ENCODE measurements at places on chromosomes 4 and X.
A peak's percentile ranks its signal among the peaks of the same experiment; 100 is the strongest.

DNA sequence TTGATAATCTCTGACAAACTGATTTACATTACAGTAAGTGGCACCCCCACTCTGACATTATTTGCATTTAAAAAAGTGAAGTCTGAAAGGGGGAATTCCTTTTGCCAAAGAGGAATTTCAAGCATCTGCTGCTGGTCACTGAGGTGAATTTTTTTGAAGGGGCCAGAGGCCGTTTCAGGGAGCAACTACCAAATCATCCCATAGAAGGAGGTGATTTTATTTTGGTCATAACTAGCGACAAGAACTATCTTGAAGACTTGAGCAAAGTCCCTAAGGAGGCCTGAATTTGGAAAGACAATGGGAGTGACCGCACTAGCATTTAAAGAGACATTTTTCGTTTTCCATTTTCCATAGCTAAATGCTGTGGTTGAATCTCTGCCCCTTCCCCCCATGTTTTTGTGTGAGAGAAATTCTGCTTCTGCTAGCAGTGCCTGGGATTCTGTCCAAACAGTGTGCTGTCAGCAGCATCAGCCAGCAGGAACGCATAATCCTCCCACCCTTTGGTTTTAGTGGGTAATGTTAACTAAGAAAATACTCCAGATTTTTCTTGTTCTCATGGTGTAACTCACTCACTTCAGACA is 110.1 kb upstream of the MED14 start:
- DNase-seq: no peak

DNA sequence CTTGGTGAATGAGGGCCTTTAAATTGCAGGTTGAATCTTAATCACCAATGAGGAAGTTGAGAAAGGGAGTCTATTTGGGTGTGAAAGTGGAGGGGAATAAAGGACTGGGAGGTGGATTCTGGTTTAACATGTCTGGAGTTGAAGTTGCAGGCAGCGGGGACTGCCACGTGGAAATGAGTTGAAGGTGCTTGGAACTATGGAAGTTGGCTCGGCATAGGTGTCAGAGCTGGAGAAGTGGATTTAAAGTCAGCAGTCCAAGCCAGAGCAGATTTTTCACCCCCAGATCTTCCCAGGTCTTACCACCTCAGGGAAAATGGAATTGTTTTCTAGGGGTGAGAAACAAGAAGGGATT is 44.9 kb downstream of the TIGD4 start:
- DNase-seq: no peak

DNA sequence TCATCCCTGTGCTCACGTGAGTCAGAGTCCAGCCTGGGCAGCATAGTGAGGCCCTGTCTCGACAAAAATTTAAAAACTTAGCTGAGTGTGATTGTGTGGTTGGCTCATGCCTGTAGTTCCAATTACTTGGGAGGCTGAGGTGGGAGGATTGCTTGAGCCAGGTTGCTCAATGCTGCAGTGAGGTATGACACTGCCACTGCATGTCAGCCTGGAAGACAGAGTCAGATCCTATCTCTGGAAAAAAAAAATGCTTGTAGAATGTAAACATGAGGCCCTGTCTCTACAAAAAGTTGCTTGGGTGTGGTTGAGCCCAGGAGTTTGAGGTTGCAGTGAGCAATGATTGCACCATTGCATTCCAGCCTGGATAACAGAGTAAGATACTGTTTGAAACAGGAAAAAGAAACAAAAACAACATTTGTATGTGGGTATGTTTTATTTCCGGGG is 11.3 kb upstream of the YTHDC1 start:
- no peak for DNase-seq

DNA sequence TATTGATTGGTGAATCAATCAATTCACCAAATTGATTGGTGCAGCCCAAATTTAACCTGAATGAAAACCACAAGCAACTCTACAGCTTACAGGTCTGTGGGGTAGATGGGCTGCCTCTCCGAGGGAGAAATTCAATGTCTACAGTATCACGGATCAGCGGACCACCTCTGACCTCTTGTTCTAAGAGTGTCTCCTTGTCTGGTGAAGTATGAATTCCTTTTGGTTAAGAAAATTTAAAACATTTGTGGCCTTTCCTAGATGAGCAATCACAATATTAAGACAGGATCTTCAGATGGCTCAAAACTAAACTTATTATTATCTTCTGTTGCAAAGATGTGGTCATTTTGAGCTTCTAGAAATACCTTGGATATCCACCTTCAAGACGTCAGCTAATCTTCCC is 153.3 kb downstream of the IL15 start:
- no peak for DNase-seq

DNA sequence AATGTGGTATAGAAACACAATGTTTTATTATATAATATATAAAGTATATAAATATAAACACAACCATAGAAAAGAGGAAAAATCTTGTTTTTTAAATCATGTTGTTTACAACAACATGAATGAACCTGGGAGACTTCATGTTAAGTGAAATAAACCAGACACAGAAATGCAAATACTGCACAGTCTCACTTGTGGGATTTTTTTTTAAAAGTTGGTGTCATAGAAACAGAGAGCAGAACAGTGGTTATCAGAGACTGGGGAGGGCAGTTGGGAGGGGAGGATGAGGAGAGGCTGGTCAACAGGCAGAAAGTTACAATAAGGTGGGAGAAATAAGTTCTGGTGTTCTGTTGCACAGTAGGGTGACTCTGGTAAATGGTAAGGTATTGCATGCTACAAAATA is 57.1 kb downstream of the FREM3 start:
- no peak for DNase-seq

DNA sequence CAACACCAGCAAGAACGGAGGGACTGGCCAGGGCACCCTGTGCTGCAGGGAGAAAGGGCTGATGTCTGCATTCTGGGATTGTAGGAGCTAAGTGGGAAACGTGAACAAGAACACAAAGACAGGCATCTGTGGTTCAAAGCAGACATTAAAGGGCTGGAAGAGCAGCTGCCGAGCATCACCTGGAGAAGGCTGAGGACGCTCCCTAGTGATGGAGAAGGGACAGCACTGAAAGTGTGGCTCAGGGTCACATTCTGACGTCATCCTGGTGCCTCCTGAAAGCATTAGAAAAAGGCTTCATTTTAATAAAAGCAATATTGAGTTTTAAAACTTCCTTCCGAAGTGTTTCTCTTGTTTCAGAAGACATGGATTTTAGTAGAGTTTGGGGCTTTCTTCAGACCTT is 62.3 kb downstream of the CLDN22 start:
- DNase-seq: no peak

- no peak for DNase-seq
These were observed 585.0 kb downstream of the STPG2 start for GRCh38 chr4:97558204-97558778.

DNA sequence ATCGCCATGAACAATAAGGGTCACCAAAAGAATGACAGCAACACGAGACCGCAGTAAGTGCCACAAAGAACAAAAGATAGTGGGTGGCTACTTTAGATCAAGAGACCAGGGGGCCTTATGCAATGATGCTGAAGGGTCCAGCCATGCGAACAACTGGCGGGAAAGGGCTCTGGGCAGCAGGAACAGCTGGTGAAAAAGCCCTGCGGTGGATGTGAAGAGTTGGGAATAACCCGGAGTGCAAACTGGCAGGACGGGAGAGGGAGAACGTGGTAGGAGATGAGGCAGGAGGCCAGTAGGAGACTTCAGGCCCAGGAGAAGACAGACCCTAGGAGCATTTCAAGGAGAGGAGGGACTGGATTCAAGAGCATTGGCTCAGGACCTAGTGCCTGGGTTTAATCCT is 120.2 kb downstream of the AFAP1 start:
- DNase-seq: no peak

DNA sequence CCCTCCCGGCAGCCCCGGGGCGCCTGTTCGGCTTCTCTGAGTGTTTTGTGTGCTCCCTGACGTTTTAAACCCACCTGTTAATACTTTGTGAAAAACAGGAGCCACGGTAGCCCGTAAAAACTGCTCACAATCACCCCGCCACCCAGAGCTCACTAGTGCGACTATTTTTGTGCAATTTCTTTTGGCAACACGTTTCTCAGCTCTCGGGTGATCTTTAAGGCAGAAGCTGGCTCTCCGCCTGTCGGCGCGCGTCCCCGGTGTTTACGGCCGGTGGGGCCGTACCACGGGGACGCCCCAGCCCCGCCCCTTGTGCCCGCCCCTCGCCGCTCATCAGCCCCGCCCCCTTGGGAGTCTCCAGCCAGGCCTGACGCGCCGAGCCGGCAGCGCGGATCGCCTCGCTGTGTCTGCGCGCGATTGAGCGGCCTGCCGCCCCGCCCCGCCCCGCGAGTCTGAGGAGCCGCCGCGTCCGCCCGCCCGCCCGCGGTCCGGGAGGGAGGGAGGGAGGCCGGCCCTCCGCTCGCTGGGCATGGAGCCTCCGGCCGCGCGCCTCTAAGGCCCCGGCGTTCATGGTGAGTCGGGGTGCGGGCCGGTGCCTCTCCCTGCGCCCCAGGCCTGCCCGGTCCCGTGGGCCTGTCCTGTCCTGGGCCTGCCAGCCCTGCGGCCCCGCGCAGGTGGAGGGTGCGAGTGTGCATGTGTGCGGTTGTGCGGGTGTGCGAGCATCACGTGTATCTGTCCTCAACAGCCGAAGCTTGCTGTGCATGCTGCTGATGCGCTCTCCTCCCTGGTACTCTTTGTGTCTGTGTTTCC is 56.2 kb upstream of the TADA2B start:
- peak; percentile 92 for DNase-seq

- DNase-seq: no peak
These were observed 27.1 kb upstream of the HOPX start for GRCh38 chr4:56708146-56708545.

DNA sequence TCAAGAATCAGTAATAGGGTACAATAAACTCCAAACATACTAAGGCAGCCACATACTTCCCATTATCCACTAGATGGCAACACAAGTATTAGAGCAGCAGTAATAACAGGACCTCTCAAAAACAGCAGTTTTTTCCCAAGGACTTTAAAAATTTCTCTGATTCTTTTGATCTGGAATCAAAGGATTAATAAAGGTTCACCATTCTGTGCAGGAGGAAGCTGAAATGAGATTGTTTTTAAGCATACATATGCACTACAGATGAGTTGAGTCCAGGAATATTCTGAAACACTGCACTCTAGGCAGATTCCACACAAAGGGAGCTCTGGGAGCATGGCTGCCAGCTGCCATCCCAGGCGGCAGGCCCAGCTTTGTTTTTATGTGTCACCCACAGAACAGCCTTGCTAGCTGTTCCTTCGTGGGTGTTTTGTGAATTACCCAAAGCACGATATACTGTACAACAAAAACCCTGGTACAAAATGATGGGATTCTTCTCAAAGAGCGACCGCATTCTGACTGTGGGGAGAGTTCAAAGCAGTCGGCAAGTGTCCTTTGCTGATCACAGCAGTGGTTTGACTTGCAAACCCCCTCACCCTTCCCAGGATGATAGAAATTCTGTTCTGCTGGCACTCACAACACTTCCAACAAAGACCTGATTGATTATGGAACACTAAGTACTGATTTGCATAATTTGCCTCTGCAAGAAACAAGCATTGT is 61.0 kb downstream of the STX18 start:
- no peak for DNase-seq

GRCh38 chr4:5387457-5387856 is 320.9 kb downstream of the EVC2 start:
- DNase-seq: no peak

DNA sequence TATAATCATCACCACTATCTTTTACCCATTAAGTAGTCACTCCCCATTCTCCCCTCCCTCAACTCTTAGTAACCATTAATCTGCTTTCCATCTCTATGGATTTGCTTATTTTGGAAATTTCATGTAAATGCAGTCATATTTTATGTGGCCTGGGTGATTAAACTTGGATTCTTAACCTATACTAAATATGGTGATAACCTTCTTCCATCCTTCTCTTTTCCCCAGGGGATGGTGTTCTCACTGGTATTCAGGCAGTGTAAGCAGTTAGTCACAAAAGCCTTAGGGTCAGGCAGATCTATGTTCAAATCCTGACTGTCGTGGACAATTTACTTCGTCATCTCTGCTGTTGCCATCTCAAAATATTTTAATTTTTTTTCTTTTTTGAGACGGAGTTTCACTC is 29.6 kb downstream of the RAB40AL start:
- no peak for DNase-seq

DNA sequence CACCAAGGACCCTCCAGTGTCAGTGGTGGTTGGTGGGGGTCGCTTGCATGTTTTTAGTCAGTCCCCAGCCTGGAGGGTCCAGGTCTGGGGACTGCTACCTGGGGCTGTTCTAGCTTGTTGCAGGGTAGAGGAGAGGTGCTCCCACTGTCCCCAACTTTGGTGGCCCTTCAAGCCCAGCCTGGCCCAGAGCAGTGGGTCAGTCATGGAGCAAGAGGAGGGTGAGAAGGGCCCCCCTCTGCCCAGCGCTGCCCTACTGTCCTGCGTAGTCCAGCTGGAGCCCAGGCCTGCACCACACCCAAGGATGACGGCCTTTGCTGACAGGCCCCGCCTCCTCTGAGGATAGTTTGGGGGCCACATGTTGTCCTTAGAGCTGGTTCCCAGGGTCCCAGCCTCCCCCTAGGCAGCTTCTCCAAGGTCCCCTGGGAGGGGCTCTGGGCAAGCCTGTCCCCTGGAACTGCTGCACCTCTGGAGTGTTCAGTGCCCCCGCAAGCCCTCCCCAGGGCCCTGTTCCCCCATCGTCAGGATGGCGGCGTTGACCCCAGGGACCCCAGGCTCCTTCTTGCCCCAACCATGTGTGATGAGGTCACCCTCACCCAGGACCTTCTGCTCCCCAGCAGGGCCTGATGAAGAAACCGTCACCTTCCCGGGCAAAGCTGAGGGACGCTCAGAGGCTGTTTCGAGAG is 6.8 kb downstream of the CFAP99 start:
- no peak for DNase-seq

GRCh38 chr4:55172694-55173287 is 47.4 kb upstream of the KDR start:
- no peak for DNase-seq

DNA sequence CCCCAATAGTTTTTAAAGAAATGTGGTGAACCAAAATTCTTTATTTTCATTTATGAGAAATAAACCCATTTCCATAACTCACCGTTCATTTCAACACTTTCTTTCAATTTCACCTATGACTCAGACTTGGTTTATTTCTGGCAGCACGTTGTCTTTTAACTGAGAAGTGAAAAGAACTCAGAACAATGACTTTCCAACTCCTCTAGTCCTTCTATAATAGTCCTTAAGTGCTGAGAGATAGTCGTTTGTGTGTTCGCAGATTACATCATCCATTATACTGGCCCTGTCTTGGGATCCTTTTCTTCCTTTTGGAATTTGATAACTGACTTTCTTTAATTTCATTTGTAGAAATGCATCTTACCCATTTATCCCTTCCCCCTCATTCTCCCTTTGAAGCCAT is 113.6 kb downstream of the GLUD2 start:
- no peak for DNase-seq

GRCh38 chrX:44143061-44143602 is 169.9 kb upstream of the NDP start:
- no peak for DNase-seq

- no peak for DNase-seq
These were observed 209.1 kb downstream of the CBR4 start for GRCh38 chr4:168800926-168801325.

- no peak for DNase-seq
These were observed 149.3 kb upstream of the TENM3 start for GRCh38 chr4:182093935-182094334.

DNA sequence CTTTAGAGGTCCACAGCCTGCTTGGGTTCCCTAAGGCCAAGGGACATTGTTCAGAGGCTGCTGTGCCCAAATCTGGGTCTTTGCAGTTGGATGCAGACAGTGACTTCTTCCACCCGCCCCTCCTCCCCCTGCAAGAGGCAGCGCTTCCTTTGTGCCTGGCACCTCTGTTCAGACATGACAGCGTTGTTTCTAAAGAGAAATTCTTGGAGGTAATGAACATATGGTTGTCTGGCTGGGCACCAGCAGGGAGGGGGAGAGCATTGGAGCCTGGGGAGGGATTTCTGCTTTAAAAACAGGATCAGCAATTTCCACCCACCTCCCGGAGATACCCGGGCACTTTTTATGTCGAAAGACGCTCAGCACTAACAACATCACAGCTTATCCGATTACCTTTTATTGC is 51.5 kb downstream of the PSAPL1 start:
- DNase-seq: no peak

Measured in NCI-H187 (cell line).